ENCODE measurements at places on chromosomes 5 and 9. TPM values are rescaled to one million over a fixed set of nuclear protein-coding genes. Genes with fewer than 3 reads are reported as not detected.

IFNB1 gene
- total RNA-seq = not detected

ACTBL2 gene
- not detected for total RNA-seq

CCL21 gene
- not detected for total RNA-seq

BARHL1 gene
- total RNA-seq = not detected

KIF24 gene
- total RNA-seq = 0.50 TPM

QRFP gene
- total RNA-seq = not detected

LRRC70 gene
- 21.2 TPM for total RNA-seq

GRCh38 chr9:77016121-77016525 lies 3.3 kb upstream of the FOXB2 start:
- no peak for DNase-seq

DNA sequence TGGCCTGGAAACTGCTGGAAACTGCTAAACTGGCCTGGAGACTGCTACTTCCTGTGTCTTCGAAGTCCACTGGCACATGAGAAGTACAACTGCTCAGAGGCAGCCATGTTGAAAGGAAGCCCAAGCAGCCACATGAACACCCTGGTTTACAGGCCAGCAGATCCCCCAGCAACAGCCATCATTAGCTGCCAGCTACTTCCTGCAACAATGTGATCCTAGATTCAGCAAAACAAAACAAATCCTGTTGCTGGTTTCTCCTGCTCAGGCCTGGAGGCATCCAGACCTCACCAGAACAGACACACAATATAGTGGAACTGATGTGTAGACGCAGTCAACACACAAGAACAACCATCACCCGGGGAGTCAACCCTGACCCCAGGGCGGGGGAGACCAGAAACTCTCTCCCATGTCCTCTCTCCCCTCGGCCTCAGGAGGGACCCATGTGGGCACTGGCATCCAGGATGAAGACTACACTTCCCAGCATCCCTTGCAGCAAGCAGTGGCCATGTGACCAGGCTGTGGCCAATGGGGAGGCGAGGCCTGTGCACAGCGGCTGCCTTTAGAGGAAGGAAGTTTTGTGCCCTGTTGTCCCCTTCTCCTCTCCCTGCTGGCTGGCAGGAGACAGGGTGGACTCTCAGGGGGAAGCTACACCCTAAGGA lies 9.2 kb upstream of the LCN15 start:
- DNase-seq = peak; percentile 35

GRCh38 chr9:127185931-127186781 lies 63.7 kb upstream of the ANGPTL2 start:
- DNase-seq = no peak

- no peak for DNase-seq
These were observed 9.1 kb downstream of the BRD3 start for GRCh38 chr9:134058716-134059115.

DNA sequence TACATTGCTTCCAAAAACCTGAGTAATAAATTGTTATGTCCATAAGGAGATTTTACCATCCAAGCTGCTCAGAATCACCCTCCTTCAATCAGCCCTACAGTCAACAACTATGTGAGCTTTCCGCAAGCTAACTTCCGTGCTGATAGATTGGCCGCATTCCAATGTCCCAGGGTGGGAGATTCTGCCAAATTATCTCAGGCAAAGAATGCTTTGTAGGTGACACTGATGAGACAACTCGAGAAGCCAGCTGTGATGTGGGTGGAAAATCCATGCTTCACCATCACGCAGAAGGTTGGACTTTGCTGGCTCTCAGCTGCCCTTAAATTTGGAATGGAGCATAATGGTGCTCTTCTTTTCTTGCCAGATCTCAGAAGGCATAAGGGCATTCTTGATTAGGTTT lies 44.9 kb upstream of the HCN1 start:
- DNase-seq = no peak

GRCh38 chr9:130624154-130624553 lies 40.2 kb upstream of the PRDM12 start:
- DNase-seq = no peak

DNA sequence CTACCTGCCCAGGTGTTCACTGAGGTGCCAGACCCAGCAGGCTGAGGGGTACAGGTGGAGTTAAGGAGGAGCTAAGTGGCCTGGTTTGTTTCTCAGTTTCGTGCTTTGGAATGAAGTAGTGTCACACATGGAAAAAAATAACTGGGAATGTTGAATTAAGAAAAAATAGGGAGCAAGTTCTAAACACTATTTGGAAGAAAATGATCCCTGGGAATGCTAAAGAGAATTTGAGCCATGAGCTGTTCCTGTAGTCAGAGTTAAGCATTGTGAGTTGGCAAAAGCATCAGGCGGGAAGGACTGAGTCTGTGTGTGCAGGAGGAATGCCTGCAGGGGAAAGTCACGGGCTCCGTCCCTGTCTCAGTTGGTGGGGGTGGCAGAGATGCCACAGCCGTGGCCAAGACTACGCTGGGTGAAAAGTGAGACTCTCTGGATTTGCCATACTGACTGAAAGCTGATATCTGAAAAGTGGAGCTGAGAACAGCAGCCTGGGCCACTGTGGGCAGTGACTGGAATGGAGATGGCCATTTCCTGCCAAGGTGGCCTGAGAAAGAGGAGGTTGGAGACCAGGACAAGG lies 37.0 kb downstream of the SYK start:
- DNase-seq = no peak

DNA sequence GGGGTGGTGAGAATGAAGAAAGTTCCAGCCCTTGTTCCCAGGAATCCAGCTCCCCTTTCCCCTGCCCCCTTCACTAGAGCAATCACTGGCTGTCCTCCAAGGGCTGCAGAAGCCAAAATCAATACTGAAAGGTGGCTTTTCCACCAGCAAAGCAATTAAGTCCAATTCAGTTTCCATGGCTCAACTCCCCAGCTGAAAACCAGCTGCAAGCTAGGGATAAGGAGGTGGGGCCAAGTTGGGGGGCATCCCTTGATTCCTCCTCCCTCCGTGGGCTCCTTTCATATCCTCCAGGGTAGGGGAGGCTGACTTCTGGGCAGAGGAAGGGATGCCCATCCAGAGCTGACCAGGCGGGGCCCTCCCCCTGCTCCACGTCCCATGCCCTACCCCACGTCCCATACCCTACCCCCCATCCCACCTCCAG lies 22.7 kb downstream of the CAMK2A start:
- no peak for DNase-seq

DNA sequence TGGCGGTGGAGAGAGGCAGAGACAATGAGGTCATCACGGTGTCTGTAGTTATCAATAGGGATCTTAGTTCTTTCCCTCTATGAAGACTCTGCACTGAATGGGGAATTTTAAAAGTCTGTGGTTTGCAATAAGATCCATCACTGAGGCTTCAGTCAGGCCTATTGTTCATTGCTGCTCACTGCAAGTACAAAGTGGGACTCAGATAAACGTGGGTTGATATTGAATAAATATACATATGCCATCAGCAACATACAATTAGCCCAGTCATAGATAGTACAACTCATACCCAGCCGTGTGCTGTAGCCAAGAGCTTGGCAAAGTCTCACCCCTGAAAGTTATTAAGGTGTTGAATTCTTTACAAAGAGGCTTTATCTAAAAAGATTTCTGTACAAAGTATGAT lies 88.4 kb downstream of the ENC1 start:
- no peak for DNase-seq

- peak; percentile 73 for DNase-seq
These were observed 2.5 kb downstream of the TNPO1 start for GRCh38 chr5:72818866-72819534.

DNA sequence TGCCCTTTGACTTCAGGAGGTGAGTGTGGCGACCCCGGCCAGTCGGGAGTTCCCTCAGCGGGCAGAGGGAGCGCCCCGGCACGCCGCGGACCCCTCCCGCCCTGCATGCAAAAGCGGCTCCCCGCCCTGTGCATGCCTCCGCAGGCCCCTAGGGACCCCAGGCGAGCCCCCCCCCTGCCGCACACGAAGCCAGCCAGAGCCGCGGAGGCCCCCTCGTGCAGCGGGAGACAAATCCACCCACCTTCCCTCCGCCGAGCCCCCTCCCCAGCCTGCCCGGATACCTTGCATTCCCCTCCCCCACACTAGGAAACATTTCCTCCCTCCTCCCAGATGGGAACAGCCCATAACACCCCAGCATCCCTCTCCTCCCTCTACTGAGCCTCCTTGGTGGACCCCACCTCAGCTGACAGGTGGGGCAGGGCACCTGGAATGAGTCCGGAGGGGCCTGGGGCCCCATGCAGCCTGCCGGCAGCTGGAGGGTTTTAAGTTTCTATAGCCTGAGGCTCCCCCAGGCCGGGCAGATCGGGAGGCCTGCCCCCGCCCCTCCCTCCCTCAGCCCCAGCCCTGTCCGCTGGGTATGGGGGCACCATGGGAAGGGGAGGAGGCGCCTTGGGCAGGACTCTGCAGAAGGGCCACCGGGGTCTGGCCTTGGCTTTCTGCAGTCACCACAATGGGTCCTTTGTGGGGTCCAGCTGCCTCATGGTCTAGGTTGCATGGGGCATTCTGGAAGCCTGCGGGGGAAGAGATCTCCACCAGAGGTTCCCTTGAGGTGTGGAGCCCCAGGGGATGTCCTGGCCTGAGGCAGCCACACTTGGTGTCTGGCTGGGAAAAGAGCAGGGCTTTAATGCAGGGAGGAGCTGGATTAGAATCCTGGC lies 601 bp downstream of the ERGIC1 start:
- peak; percentile 38 for DNase-seq

DNA sequence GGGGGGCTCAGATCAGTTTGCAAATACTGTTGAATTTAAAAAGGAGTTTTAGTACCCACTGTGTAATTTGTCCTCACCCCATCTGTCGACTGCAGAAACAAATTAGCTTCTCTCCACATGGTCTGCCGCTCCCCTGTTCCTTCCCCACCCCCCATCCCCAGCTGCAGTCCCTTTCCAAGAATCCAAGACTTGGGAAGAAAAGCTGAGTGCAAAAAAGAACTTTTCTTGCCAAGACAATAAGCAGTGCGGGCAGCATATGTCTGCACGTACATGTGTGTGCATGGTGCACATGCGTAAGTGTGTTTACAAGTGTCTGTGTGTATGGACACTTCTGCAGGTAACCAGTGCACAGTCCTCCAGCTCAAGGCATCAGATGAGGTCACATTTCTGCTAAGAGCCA lies 125.7 kb upstream of the SMIM23 start:
- DNase-seq = no peak

- no peak for DNase-seq
These were observed 5.1 kb upstream of the CKS2 start for GRCh38 chr9:89305868-89306267.

GRCh38 chr5:68319706-68320412 lies 104.3 kb downstream of the PIK3R1 start:
- no peak for DNase-seq

DNA sequence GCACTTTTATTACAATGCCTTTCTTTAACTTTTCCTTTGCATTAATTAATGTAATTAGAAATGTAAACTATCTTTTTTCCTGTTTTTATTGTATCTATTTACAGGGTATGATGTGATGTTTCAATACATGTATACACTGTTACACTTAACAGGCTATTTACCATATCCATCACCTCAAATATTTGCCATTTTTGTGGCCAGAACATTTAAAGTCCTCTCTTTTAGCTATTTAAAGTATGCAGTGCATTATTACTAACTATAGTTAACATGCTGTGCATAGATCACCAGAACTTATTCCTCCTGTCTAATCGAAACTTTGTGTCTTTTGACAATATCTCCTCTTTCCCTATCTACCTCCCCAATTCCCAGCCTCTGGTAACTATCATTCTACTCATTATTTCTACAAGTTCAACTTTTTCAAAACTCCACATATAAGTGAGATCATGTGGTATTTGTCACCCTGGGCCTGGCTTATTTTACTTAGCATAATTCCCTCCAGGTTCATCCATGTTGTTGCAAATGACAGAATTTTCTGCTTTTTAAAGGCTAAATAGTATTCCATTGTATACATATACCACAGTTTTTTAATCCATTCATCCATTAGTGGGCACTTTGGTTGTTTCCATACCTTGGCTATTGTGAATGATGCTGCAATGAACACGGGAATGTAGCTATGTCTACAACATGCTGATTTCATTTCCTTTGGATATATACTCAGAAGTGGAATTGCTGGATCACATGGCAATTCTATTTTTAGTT lies 32.8 kb downstream of the OR2K2 start:
- DNase-seq = no peak

GRCh38 chr5:140557965-140558364 lies 692 bp upstream of the SRA1 start:
- DNase-seq = no peak

Measured in natural killer cell (primary cell).